ENCODE measurements at places on chromosomes 12 and 14.
A peak's percentile ranks its signal among the peaks of the same experiment; 100 is the strongest.

DNA sequence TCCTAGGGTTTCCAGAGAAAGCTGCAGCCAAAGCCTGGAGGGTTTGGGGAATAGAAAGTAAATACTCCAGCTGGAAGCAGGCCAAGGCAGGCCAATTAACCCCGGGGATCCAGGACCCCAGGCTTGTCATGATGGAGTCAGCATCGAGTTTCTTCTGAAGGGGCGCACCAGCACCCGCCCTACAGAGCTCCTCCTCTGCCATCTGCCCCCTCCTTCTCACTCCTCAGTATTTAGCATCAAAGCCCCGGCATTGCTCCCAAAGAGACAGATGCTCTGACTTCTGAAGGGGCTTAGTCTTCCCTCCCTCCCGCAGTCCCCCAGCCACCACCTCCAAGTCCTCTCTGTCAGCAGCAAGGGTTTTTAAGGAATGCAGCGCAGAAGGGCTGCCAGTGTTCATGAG is 285.1 kb upstream of the NOS1 start:
- DNase-seq = no peak

- DNase-seq = no peak
These were observed 36.9 kb downstream of the ZFC3H1 start for GRCh38 chr12:71626768-71627167.

DNA sequence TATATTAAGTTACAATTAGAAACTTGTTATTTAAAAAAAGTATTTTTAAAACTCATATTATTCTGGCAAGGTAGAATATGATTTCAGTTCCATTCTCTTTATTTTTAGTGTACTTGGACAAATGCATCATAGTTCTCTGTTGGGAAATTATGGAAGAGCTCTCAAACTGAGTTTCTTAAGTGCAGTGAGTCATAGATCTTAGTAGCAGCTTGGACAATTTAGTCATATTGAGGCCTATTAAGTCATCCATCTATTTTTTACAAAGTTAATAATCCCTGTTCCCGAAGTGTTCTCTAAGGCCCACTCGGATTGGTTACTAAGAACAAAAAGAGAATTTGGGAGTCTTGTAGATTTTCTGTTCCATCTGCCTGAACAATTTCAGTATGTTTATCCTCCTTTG is 113.9 kb downstream of the ANO4 start:
- DNase-seq = no peak

DNA sequence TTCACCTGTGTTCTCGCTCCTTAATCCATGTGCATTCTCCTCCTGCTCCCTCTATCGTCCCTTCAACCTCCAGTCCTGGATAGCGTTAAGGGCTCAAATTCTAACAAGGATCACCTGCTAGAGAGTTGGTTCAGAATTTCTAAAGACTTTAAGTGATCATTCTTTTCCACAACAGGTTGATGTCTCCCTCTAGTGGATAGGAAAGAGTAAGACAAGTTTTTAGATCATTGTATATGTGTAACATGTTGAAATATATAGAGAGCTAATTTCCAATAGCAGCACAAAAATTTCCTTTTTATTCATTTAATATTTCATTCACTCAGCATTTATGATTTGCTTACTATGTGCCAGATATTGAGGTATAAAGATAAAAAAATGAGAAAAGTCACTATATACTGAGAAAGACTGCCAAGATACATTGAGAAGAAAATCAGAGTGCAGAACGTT is 9.3 kb upstream of the ESR2 start:
- DNase-seq = peak; percentile 71

GRCh38 chr12:90301561-90302133 is 593.0 kb upstream of the ATP2B1 start:
- no peak for DNase-seq

- DNase-seq = no peak
These were observed 34.9 kb upstream of the EML1 start for GRCh38 chr14:99758121-99758821.

DNA sequence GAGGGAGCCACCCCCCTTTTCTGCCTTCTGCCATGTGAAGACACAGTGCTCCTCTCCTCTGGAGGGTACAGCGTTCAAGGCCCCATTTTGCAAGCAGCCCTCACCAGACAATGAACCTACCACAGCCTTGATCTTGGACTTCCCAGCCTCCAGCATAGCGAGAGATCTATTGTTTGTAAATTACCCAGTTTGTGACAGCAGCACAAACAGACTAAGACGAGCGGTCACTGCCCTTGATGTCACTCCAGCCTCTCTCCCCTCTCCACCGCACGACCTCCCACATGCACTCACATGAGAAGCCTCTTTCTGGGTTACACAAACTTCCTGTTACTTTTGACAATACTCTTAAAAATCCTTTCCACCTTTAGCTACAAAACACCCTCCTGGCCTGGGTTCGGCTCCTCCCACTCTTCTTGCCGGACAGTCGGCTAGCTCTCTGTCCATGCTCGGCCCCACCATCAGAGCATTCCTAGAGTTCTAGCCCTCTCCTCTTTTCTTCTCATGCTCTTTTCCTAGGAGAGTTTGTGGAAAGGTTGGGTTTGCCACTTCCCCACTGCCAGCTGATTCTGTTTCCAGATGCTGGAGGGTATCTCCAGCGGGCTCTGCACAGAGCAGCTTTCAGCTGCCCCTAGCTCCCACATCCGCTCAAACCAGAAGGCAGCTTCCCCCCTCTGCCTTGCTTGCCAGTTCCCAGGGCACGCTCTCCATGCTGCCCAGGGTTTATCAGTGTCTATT is 124.3 kb downstream of the FOXN3 start:
- no peak for DNase-seq

Measured in NCI-H187 treated with DMSO at 0.1 percent for 48 hours (cell line).